ENCODE measurements at places on chromosomes 3 and 15.

DNA sequence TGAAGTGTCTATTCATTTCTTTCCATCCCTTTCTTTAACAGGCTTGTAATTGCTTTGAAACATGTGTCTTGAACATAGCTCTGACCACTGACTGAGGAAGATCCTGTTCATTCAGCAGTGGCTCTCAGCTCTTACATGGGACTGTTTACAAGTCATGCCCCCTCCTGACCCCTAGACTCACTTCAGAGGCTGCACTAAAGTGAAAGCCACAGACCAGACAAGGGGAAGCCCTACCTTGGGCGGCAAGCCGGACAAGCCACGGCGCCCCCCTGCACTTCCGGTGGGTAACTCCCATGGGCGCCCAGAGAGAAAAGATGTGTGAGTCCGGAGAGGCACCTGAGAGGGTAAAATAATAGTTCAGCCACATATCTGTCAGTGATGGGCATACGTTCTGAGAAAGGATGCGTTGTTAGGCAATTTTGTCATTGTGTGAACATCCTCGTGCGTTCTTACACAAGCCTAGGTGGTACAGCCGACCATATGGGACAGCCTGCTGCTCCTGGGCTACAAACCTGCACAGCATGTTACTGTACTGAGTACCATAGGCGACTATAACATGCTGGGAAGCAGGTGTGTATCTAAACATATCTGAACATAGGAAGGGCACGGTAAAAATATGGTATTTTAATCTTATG, 116.2 kb downstream of the CHSY1 start:
- no peak for DNase-seq

GRCh38 chr3:124558991-124559845, 171.0 kb upstream of the UMPS start:
- DNase-seq = no peak

DNA sequence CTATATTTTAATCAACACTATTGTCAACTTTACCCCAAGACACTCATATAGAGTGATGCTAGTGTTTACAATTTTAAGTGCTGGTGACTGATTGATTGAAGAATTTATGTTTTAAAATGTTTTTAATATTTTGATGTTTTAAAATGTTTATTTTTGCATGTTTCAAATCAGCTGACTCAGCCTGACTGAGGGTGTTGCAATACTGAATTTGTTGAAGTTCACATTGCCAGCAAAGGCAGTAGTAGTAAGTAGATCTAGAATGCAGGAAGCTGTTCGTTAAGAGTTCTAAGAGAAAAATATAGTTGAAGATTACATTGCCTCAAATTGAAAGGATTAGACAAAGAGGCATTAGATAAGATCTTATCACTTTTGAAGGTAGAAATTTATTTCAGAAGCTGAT, 977.6 kb downstream of the IGSF11 start:
- DNase-seq = no peak

DNA sequence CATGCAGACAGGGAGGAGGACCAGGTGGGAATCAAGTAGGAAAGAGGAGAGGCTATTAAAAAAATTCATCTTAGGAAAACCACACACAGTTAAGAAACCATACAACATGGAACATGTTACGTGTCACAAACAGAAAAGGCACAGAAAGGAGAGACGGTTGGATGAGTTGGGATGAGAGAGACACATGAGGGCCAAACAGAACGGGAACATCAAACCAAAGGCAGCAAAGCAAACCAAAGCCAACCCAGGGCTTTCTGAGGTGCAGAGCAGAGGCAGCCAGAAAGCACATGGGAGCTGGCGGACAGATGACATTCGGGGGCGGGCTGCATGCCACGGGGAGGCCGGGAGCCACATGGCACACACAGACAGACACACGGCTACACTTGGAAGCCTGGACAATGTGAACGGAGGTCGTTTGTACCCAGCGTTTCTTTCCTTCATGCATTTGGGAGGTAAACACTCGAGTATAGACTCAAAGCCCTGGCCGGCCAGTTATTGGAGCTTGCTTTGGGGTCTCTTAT, 8.6 kb upstream of the SEC13 start:
- DNase-seq = no peak

DNA sequence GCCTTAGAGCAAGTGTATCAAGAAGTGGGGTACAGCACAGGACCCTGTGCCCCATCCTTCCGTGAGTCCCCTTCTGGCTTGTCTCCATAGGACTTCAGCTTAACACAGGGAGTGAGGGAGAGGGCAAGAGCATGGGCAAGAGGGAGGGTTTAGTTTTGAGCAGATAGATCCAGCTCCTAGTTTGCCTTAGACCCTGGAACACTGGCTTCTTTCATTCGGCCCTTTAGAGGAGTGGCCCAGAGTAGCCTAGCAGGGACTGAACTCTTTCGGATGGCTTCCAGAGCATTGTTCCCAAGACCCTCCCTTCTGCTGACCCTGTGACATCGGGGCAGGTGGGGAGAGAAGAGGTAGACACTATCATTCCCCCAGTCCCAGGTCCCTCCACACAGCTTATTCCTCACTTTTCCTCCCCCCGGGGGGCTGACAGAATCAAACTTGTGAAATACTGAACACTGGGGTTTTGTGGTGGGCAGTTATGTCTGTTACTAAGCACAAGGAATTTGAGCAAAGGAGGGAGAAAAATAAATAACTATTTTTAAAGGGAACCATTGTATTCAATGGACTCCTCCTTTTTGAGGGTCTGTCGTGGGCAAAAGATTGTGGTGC, 289.6 kb upstream of the C2CD4B start:
- DNase-seq = no peak

- no peak for DNase-seq
Measured at GRCh38 chr15:78923015-78923414, 21.8 kb downstream of the CTSH start.

DNA sequence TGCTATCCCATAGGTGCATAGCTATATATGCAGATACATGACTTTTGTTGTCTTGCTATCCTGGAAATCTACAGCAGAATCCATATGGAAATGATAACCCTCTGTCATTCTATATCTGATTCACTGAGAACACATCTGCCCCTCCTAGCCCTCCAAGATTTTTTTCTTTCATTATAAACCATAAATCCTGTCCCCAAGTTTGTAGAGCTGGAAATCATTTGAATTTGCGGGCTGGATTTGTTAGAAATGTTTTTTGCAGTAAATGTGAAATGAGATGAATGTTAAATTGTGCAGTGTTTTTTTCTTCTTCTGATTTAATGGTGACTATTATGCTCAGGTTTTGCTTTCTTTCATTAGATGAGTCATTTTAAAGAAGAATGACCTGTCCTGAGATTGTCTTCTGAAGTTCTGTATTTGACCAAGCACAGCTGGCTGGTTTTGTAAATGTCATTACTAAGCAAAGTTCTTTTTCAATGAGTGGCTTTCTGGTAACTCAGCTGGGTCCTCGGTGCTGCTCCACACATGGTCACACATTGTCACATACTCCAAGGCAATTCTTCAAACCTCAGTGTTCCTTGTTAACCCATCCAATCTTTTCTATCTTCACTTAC, 25.3 kb upstream of the ABHD17C start:
- no peak for DNase-seq

- no peak for DNase-seq
Measured at GRCh38 chr15:63869371-63870042, 35.8 kb upstream of the HERC1 start.

DNA sequence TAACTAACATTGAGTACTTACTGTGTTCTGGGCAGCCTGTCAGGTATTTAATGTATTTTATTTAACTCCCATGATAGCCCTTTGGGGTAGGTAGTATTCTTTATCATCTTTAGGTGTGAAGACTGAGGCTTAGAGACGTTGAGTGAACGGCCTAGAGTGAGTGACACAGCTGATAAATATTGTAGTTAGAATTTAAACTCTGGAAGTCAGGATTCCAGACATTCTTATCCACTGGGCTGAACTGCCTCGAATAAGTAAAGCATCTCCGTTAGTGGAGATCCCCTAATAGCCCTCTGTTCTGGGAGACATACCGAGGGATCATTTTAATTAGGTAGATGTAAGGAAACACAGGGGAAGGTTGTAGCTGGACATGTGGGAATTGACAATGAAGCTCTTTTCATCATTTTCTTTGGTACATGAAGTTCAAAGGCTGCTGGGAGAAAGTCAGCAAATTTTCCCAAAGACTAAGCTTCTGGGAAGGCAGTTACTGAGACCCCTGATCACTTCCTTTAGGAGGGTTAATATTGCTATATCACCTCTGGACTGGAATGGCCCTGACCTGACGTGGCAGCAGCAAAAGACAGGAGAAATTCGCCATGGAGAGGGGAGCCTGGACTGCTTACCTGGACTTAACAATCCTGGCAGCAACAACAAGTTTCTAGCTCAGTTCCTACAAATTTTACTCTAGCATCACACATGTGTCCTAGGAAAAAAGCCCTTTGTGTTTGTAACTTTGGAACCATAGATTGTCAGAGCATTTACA, 11.7 kb upstream of the PDCD6IP start:
- no peak for DNase-seq

DNA sequence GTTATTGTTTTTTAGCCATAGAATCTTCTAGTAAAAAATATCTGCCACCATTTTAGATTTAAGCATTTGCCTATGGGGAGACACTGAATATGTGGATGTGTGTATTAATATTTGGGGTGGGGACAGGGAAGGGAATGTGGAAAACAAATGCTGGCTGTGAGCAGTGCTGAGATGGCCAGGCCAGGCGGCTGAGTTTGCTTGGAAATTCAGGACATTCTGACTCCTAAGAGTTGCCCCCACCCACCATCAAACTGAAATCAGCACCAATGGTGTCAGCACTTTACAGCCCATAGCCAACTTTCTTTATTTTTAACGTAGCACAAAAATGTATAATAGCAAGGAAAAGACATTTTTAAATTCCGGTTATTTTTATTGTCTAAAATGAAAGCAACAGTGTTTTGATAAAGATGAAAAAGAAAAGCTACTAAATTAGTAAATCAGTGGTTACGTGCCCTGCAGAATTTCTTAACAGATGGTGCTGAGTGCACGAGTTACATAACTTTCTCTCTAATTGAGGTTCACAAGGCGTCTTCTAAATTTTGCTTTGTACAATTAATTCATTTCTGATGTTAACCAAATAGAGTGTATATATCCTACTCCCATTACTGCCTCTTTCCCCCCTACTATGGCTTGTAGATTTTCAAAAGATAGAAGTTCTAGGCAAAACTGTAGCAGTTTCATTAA, 34.0 kb downstream of the B3GALNT1 start:
- DNase-seq = no peak

DNA sequence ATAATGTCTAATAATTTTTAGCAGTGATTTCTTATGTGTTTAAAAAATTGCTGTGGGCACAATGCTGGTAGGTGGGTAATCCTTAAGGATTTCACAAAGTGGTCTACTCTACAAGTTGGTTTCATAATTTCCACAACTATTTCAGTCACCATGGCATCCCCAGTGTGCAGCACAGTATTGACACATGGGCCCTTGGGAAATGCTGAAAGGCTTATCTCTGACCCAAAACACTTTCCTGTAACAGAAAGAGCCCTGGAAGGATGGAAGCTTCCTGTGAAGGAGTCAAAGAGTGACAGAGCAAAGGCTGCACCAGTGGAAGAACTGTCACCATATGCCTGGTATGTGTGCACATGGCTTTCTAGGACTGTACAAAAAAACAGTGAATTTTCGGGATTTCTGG, 153.7 kb downstream of the ANO10 start:
- no peak for DNase-seq
